Activated CD8-positive, alpha-beta T cell treated with anti-CD3 and anti-CD28 coated beads, Interleukin-2, amount 10 ng/mL, durations not matched to agents 7 days and 5 days (primary cell): ENCODE measurements at places on chromosomes 5 and 9.

DNA sequence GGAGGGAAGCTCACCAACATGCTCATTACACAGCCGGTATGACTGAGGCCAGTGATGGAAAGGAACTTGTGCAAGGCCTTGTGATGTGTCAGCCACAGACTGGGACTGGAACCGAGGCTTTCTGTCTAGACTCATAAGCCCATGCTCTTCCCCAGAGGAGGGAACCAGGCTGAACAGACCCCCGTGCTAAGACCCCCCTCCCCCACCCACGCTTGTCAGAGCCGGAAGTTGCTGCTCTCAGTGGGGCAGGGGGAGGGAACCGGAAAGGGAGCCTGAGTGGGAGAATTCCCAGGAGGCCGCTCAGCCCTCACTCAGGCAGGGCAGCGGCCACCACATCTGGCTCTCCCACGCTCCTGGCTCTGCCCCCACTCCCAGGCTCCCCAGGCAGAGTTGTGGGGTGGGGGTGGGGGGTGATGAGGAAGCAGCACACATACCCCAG lies 4.1 kb upstream of the PDGFRB start:
- H3K27ac ChIP-seq, result no peak overlapping the region
- no peak for DNase-seq
- peaks cover 27% of the 10 kb centered on the region for H3K4me1 ChIP-seq
- no peak overlapping the region for H3K4me3 ChIP-seq
- peaks cover 5% of the 10 kb centered on the region for H3K27me3 ChIP-seq

DNA sequence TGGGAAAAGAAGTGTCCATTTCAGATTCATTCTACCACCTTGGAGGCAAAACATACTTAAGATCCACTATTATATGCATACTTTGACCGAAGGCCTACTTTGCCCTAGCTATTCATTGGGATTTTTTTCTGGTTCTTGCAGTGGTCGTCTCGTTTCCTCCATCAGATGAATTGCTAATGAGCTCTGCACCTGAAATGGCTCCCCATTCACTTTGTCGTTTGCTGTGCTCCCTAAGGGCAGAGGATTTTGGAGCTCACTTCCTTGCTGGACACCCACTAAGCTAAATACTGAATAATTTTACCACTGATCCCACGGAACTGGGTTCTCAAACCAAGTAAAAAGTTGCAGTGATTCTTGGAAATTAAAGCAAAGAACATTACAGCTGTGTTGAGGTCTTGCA lies 1.9 kb downstream of the KDM3B start:
- H3K27ac ChIP-seq, result peak overlapping the region; percentile 96
- no peaks in the 10 kb centered on the region for H3K27me3 ChIP-seq
- DNase-seq, result no peak

- DNase-seq, result peak; percentile 54
- peaks cover 12% of the 10 kb centered on the region for H3K36me3 ChIP-seq
- peak overlapping the region; percentile 82 for H3K4me3 ChIP-seq
- H3K4me1 ChIP-seq, result peaks cover 54% of the 10 kb centered on the region
- H3K27ac ChIP-seq, result peak overlapping the region; percentile 100
Observed at GRCh38 chr5:126450346-126450745, 27.1 kb downstream of the GRAMD2B start.

DNA sequence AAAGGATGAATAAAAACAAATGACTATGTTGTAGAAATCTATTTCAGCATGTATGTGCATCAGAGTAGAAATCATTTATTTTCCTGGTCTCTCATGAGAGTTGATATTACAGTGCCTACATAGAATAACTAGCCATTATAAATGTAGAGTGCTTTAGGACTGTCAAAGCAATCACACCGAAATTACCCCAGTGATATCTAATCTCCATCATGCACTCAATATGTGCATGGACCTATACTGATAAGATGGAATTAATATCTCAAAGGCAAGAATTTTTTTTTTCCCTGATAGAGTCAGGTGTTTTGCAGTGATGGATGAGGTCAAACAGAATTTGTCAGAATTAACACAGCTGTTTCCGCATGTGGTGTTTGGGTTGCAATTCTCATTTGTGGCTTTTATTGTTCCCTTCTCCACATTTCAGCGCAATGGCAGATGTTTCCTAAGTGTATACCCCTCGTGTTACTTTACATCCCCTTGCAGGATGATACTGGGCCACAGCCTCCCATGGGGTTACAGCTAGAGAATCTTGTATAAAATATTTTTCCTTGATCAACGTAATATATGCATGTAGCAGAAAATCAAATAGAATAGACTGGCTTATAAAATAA lies 298.8 kb downstream of the RASEF start:
- no peak overlapping the region for H3K4me3 ChIP-seq
- H3K27ac ChIP-seq, result no peak overlapping the region
- H3K27me3 ChIP-seq, result no peaks in the 10 kb centered on the region
- no peaks in the 10 kb centered on the region for H3K36me3 ChIP-seq
- no peak for DNase-seq
- H3K4me1 ChIP-seq, result no peaks in the 10 kb centered on the region

GRCh38 chr9:82421498-82421897 lies 432.9 kb downstream of the SPATA31D1 start:
- no peak for DNase-seq
- no peaks in the 10 kb centered on the region for H3K4me1 ChIP-seq
- no peak overlapping the region for H3K27ac ChIP-seq
- H3K27me3 ChIP-seq, result no peaks in the 10 kb centered on the region

- no peaks in the 10 kb centered on the region for H3K27me3 ChIP-seq
- no peak for DNase-seq
- H3K36me3 ChIP-seq, result no peaks in the 10 kb centered on the region
- no peak overlapping the region for H3K4me3 ChIP-seq
Observed at GRCh38 chr9:31304576-31304975, 1079.9 kb upstream of the ACO1 start.

DNA sequence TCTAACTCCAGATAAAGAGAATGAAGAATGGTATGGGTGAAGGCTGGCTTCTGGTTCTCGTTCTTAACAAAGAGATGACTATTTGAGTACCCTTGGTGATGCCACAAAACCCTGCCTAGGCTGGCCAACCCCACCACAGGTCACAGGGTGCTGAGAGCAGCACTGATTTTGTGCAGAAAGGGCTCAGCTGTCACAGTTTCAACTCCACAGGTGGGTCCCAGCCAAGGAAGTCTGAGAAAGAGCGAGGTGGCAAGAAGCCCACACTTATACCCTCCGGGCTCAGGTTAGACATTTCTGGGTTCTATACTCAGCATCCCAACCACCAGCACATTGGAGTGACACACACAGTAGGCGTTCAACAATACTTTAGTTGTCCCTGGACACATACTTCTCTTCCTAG lies 118.1 kb downstream of the SLIT3 start:
- no peak for DNase-seq
- H3K36me3 ChIP-seq, result no peaks in the 10 kb centered on the region
- H3K4me1 ChIP-seq, result no peaks in the 10 kb centered on the region
- H3K27ac ChIP-seq, result no peak overlapping the region
- no peak overlapping the region for H3K4me3 ChIP-seq

DNA sequence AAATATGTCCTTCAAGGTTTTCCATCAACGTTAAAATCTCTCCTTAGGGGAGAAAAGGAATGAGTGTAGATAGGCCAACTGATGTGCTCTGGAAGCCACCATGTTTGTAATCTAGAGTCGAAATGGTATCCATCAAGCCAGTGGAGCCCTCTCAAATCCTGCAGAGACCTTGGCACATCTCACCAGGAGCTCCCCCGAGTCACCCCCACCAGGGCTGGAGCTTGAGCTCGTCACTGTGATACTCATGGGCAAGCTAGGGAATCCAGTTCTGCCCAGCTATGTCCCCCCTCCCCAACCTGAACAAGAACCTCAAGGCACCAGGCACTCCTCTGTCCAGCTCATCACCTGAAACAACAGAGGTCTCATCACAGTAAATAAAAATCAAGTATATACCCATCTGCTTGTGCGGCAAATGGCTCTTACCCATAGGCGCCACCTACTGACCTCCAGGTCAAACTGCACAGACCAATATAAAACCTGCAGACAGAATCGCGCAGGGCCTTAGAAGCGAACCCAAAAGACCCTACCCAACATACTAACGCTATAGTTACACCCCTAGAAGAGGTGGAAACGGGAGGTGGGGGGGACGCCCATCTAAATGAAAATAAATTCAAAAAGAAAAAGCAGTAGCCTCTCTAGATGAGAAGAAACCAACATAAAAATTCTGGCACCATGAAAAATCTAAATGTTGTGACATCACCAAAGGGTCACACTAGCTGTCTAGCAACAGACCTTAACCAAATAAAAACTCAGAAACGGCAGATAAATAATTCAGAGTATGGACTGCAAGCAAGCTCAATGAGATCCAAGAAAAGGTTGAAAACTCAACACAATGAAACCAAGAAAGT lies 75.0 kb downstream of the TTC39B start:
- peaks cover 14% of the 10 kb centered on the region for H3K36me3 ChIP-seq
- H3K27ac ChIP-seq, result no peak overlapping the region
- H3K4me1 ChIP-seq, result peaks cover 13% of the 10 kb centered on the region
- H3K4me3 ChIP-seq, result no peak overlapping the region
- DNase-seq, result no peak

DNA sequence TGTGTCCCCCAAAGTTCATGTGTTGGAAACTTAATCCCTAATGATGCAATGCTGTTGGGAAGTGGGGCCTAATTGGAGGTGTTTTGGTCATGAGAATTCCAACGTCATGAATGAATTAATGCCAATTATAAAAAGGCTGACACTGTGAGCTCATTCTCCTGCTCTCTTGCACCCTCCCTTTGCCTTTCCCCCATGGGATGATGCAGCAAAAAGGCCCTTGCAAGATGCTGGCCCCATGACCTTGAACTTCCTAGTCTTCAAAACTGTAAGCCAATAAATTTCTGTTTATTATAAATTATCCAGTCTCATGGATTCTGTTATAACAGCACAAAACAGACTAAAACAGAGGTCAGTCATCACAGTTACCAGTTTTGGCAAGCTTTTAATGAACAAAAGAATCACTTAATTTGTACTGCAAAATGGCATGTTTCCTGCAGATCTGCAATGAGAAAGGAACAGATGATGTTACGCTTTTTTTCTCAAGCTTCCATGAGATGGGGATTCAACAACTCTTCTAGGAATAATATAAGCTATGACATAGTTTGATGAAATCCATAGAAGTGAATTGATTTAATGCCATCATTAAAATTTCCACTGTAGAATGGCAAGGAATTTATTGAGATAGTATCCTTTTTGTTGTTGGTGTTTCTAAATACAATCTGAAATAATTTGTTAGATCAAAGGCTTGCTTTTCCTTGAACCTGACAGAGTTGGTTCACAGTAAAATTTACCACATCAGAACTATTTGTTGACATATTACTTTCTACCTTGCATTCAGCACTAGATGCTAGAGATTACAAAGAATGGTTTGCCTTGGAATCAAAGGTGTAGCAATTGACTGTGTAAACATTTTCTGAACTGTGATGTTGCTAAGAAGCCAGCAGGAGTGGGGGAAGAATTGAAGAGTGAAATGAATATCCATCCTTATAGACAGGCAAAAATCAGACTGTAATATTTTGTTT lies 29.3 kb upstream of the RFK start:
- H3K27ac ChIP-seq, result peak overlapping the region; percentile 17

GRCh38 chr9:72807765-72808445 lies 144.9 kb downstream of the ALDH1A1 start:
- no peaks in the 10 kb centered on the region for H3K27me3 ChIP-seq
- H3K27ac ChIP-seq, result no peak overlapping the region
- H3K36me3 ChIP-seq, result no peaks in the 10 kb centered on the region
- no peaks in the 10 kb centered on the region for H3K4me1 ChIP-seq
- no peak overlapping the region for H3K4me3 ChIP-seq

GRCh38 chr9:108049671-108050494 lies 560.3 kb upstream of the KLF4 start:
- no peaks in the 10 kb centered on the region for H3K36me3 ChIP-seq
- DNase-seq, result no peak
- no peak overlapping the region for H3K4me3 ChIP-seq
- H3K4me1 ChIP-seq, result no peaks in the 10 kb centered on the region
- no peak overlapping the region for H3K27ac ChIP-seq

DNA sequence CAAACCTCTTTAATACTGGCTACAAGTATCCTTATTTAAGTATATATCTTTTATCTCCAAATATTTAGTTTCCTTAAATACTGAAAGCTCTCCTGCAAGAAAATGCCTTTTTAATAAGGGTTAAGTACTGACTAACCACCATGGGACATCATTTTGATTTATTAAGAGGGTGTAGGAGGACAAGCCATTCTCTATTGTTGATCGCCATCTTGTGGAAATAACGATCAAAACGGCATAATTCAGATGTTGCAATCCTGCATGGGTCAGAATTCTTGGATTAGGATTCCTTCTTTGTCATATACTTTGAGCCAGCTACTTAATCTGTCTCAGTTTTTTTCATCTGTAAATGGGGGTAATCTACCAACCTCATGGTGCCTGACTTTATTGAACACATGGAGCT lies 28.7 kb upstream of the C5orf46 start:
- H3K27me3 ChIP-seq, result no peaks in the 10 kb centered on the region
- no peaks in the 10 kb centered on the region for H3K36me3 ChIP-seq
- DNase-seq, result no peak
- no peak overlapping the region for H3K4me3 ChIP-seq

- DNase-seq, result no peak
- H3K4me3 ChIP-seq, result no peak overlapping the region
- peaks cover 11% of the 10 kb centered on the region for H3K27me3 ChIP-seq
- H3K27ac ChIP-seq, result peak overlapping the region; percentile 72
- H3K36me3 ChIP-seq, result no peaks in the 10 kb centered on the region
- peaks cover 33% of the 10 kb centered on the region for H3K4me1 ChIP-seq
Observed at GRCh38 chr9:33202018-33202417, 34.9 kb upstream of the B4GALT1 start.

DNA sequence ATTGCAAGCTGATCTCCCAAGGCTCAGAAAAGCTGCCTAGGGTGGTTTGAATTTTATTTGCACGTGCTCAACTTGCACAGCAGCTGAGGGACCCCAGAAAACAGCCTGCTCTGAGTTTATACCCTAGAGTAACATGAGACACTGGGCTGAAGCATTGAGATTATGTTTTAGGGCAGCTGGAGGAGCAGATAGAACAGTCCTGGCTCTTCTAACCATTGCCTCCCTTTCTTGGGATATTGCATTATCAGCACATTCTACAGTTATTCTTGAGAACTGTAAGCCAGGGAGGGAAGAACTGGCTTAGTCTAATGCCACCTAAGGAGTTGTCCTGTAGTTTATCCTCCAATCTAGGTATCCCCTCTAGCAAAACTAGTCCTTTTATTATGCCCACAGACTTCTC lies 10.3 kb downstream of the SMC2 start:
- no peak overlapping the region for H3K27ac ChIP-seq
- no peaks in the 10 kb centered on the region for H3K27me3 ChIP-seq
- peaks cover 78% of the 10 kb centered on the region for H3K36me3 ChIP-seq
- no peak for DNase-seq
- no peak overlapping the region for H3K4me3 ChIP-seq

- H3K27ac ChIP-seq, result no peak overlapping the region
- H3K27me3 ChIP-seq, result no peaks in the 10 kb centered on the region
- peaks cover 75% of the 10 kb centered on the region for H3K4me1 ChIP-seq
- DNase-seq, result no peak
- peaks cover 1% of the 10 kb centered on the region for H3K36me3 ChIP-seq
Observed at GRCh38 chr5:75055727-75056144, 3.4 kb upstream of the GCNT4 start.
